Endodermal cell (in vitro differentiated cells): ENCODE measurements at places on chromosomes 12 and 14. TPM values are rescaled to one million over a fixed set of nuclear protein-coding genes. Genes with fewer than 3 reads are reported as not detected.

SLC17A8 gene
- 0.16 and 0.40 TPM in 2 replicates for total RNA-seq

DNA sequence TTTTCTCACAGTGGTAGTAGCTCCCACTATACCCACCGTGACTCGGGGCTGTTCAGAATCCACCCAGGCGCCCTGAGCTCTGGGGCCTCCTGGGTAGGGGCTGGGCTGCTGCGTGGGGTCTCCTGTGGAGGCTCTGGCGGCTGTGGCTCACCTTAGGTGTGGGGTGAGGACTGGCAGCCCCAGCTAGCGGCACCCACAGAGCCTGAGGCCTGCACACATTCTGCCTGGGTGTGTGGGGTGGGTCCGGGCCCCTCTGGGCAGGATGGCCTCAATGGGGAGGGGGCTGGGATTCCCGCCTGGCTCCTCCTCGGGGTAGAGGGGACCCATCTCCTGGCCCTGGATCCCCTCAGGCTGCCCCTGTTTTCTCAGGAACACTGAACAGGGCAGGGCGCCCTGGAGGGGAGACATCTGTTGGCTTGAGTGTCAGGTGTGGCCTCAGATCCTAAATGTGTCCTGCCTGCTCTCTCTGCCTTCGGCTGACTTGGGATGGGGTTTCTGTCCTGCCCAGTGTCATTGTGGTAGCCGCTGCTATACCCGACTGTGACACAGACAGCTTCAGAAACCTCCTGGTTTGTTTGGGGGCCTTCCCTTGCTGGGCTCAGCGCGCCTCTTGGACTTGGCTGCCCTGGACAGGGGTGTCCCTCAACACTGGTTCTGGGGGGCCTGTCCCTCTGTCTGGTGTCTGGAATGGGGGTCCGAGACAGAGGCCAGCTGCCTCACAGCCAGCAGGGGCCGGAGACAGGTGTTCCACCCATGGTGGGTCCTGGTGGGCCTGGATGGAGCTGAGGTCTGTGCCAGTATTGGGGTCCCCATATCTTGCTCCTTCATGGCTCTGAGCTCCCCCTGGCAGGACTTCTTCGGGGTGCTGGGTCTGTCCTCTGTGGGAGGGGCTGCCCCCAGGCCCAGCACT lies 354.9 kb downstream of the TMEM121 start:
- peak; percentile 24 for DNase-seq

- DNase-seq = peak; percentile 82
Observed at GRCh38 chr14:39431416-39432178, 636 bp downstream of the FBXO33 start.

DNA sequence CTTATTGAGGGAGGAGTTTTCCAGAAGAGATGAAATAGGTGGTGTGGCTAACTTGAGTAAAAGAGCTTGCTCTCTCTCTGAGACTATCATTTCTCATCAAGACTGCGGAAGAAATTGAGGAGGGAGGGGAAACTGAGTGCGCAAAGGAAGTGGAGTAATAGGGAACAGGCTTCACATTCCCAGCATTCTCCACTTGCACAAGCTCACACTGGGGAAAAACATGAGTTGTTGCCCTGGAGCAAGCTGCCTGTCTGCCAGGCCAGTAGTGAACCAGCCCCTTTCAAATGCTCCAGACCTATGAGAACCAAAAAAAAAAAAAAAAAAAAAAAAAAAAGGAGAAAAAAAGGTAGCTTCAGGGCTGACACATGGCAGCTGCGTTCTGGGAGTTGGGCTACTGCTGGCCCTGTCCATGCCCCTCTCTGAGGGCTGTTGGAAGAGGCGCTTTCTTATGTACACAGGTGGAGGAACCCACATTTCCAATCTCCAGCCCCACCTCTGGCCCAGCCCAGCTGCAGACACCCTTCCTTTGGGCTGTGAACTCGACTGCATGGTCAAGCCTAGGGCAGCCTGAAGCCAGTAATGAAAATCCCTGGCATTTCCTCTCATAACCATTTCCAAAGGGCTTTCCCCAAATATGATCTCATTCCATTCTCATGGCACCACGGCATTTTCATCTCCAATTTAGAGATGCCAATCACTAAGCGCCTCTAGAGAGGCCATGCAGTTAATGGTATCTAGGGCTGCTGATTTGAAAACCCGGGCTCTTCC lies 32.5 kb upstream of the EMP1 start:
- peak; percentile 38 for DNase-seq
